Hair follicular keratinocyte (primary cell): ENCODE measurements at places on chromosomes 3 and 15. TPM values are rescaled to one million over a fixed set of nuclear protein-coding genes. Genes with fewer than 3 reads are reported as not detected.

GOLGA8K gene
- 0.08 TPM in 1 of 2 replicates, not detected in the other for total RNA-seq

GPR149 gene
- total RNA-seq, result not detected in 2 replicates

SLC51B gene
- not detected in 2 replicates for total RNA-seq

DZIP1L gene
- total RNA-seq, result 5.5 and 5.7 TPM in 2 replicates

GOLGA8T gene
- not detected in 2 replicates for total RNA-seq

SH2D7 gene
- total RNA-seq, result not detected in 2 replicates

PATL2 gene
- total RNA-seq, result not detected in 2 replicates

SLC12A6 gene
- total RNA-seq, result 4.0 and 4.2 TPM in 2 replicates

RAB7A gene
- total RNA-seq, result 67.9 and 78.6 TPM in 2 replicates
